ENCODE measurements at places on chromosomes 11 and 22. TPM values are rescaled to one million over a fixed set of nuclear protein-coding genes. Genes with fewer than 3 reads are reported as not detected.

DNA sequence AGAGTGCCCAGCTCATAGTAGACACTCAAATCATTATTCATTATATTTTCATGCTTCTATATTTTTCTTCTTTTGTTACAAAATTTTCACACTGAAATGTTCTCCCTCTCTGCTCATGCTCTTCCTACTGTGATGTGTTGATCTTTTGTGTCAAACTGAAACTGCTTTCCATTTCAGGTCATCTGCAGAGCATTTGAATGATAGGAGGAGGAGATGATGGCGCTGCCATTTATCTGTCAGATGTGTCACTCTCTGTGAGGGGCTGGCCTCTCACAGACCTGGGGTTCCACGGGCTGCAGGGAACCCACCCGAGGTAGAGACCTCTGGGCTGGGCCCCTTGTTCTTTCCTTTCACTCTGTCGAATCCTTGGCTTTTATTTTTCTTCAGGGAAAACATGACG lies 41.1 kb downstream of the OR10A6 start:
- ATAC-seq: no peak

Gene TRIM51
- not detected for total RNA-seq

DNA sequence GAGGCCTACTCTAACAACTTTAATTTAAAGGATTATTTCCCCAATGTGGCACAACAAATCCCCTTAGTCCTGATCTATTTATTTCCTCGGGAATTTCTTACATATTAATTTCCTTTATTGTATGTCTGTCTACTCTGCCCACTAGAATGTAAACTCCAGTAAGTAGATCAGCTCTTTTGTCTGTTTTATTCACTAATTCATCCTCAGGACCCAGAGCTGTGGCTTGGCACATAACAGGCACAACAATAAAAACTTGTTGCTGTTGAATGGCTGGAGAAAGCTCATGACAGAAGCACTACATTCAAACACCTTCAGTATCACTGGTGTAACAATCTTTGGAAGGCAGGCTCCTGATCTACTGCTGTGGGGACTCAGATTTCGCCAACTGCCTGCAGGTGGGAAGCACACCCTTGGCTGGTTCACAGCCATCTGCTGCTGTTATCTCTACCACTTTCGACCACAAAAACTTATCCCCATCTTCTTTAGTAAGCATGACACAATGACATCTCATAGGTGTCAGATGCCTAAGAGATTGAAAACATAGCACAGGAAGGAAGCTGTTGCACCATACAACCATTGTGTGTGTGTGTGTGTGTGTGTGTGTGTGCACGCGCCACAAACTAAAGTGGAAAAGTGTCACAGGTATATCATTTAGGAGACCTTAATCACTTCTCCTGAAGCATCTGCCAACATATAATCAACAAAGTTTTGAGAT lies 11.9 kb downstream of the HIRA start:
- ATAC-seq: peak; percentile 98

- no peak for ATAC-seq
Observed at GRCh38 chr11:78224506-78224905, 35.8 kb downstream of the USP35 start.

Gene SCGB1C1
- not detected for total RNA-seq

Gene CD3D
- total RNA-seq: 313 TPM

GRCh38 chr11:36088266-36088972 lies 144.6 kb downstream of the LDLRAD3 start:
- no peak for ATAC-seq

DNA sequence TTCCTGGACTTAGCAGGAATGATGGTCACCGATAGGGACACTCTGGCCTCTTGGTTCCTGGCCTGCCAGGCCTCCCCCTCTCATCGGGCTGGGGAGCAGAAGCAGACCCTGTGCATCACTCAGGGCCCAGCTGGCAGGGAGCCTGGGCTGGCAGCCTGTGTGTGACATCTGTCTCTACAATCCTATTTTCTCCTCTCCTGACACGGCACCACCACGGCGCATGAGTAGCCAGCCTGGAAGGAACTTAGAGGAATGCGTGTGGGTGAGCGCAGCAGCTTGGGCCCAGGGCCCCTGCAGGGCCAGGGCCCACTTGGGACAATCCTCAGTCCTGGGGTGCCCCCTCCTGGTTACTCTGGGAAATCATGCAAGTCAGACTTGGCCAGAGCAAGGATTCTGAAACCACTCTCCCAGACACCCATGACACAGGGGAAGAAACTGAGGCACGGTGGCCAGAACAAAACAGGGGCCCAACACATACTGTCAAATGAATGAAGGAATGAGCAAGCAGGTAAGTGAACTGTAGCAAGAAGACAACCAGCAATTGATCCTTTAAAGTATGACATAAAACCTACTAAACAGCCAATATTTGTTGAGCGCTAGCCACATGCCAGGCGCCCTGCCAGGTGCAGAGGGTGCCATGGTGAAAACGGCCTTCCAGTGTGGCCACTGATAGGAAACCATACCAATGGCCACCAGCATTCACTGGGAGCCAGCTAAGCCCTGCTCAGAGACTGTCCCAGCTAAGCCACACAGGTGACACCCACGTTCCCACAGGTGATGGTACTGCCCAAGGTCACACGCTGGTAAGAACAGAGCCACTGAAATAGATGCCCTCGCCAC lies 13.3 kb downstream of the RSPH14 start:
- ATAC-seq: peak; percentile 77

GRCh38 chr22:48695251-48695650 lies 1132.4 kb downstream of the BRD1 start:
- no peak for ATAC-seq

DNA sequence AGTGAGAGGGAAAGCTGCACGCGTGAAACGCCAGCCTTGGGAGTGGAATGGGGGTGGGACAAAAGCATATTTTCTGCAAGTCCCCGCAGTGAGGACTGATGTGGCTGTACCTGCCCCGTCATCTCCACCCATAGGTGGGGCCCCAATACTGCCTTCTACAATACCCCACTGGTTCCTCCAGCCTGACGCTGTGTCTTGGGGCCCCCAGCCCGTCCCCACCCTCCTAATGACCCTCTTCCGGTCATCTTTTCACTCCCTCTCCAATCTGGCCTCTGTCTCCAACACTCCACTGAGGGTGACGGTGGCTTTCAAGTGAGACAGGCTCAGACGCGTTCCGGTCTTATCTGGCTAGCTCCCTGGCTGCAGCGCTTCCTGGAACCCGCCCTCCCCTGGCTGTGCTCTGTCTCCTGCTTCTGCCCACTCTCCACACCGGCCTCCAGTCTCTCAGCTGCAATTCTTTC lies 104.2 kb downstream of the MICAL3 start:
- ATAC-seq: no peak

Gene TKFC
- 32.6 TPM for total RNA-seq

Gene ZPR1
- total RNA-seq: 98.1 TPM

Gene RIC8A
- 139 TPM for total RNA-seq

DNA sequence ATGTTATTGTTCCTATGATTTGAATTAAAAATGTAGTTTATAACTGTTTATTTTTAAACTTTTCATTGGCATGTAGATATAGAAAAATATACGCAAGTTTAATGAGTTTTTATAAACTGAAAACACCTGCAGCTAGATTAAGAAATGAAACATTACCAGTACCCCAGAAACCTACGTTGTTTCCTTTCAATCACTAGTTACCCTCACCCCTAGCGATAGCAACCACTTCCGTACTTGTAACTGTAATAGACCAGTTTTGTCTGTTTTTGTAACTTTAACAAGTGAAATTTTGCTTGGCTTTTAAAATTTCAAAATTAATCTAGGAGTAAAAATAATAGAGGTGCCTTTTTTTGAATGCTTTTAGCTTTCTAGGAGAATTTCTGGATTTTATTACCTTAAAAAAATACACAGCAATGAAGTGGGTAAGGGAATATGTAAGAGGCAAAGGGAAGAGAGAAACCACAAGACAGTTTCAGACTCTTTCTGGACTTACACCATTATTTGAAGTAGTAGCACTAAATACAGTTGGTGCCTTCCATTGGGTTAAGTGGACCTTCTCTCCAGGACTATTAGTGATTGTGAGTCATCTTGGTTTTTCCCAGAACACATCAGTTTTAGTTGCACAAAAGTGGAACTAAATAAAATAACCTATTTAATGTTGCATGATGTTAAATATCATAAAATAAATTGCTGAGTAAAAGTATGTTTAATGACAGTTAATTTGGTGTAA lies 18.7 kb upstream of the NAT10 start:
- peak; percentile 74 for ATAC-seq

Gene RIMBP3B
- 0.39 TPM for total RNA-seq

Gene OR5A1
- total RNA-seq: not detected

DNA sequence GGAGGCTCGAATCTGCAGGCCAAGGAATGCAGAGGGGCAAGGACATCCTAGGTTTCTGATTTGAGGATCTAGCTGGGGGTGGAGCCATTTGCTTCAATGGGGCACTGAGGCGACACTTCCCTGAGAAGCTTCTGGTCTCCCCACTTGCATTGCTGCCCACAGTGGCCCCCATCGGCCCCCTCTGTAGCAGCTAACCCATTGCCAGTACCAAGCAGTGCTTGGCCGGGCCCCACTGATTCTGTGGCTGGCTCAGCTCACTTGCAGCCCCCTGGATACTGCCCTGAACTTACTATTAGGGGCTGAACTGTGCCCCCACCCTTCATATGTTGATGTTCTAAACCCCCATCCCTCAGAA lies 42.9 kb upstream of the SHISAL1 start:
- ATAC-seq: no peak

DNA sequence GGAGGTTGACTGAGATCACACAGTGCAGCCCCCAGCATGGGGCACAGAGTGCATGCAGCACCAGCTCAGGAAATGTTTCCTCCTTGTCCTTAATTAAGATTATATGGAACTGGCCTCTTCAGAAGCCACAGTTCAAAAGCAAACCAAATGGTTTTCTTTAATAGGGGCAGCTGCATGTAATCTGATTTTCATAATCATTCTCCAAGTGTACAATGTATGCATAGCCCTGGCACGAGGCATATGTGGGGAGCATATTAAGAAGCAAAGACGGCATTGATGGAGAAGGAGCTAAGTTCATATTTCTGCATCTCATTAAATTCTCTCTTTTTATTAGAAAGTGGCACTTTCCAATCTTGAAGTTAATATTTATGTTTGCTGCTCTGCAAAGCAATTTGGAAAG lies 9.9 kb upstream of the PARVB start:
- ATAC-seq: no peak

DNA sequence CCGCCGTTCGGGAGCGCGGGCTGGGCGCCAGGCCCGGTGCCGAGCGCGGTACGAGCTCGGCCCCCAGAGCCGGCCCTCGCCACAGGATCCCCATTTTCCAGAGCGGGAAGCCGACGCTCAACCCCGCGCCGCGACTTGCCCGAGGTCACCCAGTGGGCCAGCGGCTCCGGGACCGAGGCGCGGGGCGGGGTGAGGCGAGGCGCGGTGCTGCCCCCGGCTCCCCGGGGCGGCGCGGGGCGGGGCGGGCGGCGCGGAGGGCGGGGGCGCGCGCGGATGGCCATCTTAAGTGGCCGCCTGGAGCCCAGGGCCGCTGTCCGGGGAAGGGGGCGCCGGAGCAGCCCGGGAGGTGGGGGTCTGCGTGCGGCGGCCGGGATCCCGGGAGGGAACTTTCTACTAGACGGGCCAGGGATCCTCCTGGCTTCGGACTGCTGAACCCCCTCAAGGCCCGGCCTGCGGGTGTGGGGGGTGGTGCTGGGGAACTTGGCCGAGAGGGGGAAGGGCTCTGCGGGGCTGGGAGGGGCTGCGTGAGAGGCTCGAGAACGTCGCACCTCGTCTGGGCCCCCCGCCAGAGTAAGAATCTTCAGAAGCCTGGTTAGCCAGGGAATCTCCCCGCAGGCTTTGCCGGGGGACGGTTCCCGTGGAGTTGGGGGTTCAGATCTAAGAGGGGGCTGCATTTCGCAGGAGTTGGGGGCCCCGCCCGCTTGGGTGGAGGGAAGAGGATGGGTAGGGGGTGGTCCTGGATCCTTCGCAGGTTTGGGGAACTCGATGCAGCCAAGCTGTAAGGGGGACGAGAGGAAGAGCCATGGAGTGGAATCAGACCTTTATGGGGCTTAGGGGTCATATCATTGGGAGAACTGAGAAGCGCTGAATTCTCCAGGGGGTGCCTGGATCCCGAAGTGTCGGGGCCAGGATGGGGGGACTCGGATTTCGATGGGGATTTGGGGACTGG lies 678 bp upstream of the INPPL1 start:
- peak; percentile 69 for ATAC-seq

DNA sequence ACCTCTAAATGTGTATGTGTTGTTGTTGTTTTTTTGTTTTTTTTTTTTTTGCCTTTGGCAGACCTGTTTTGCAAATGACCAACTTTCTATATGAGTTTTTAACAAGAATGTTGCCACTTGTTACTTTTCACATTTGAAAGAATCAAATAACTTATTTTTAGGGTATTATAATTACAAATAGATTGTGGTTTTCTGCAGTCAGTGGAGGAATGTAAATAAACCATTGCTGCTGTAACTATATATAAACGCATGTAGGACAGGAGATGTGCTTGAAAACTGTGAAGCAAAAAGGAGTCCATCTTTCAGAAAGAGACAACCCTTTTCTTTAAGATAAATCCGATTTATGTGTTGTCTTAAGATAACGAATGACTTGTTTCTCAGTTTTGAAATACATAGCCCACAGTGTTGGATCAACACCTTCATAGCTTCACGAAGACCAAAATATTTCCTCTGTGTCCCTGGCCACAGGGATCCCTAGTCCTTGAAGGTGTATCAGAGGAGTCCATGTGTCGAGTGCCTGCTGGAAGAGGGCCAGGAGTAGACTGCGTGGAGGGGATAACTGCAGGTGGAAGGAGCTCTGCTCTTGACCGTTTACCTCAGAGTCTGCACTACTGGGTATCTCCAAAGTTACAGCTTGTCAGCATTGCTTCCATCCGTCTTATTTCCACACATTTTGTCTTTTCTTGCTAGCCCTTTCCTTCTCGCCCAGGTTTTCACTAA lies 24.7 kb downstream of the TNRC6B start:
- no peak for ATAC-seq

DNA sequence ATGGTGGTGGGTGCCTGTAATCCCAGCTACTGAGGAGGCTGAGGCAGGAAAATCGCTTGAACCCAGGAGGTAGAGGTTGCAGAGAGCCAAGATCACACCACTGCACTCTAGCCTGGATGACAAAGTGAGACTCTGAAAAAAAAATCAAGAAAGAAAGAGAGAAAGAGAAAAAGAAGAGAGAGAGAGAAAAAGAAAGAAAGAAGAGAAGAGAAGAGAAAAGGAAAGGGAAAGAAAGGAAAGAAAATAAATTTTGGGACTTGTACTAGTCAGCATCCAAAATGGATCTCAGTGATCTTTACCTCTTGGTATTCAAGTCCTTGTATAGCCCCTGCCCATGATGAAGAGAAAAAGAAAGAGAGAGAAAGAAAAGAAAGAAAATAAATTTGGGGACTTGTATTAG lies 22.2 kb upstream of the PICALM start:
- ATAC-seq: no peak

DNA sequence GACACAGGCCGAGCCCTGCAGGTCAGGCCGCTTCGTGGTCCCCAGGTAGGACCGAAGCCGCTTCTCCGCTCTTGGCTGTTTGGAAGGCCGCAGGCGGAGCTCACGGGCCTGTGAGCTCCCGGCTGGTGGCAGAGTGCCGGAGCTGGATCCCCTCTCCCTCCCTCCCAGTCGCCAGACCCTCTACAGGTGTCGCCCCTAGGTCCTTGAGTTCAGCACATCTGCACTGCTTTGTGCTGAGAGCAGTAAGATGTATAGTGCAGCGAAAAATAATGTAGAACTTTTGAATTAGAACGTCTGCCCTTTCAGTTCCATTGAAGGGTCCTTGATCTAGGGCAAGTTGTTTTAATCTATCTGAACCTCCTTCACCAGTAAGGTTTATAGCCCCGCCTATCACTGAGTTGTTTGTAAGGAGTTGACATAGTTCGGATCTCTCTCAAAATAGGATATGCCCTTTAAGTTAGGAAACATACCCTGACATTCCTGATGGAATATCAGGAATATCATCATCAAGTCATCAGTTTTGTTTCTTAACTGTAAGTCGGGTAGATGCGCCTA lies 419 bp downstream of the ANKRD49 start:
- ATAC-seq: peak; percentile 70

All from activated T-helper 17 cell treated with anti-CD3 and anti-CD28 coated beads, Interleukin-2, amount 50 U/mL, for 72 hours (primary cell).